Stimulated activated CD8-positive, alpha-beta memory T cell treated with anti-CD3 and anti-CD28 coated beads, Interleukin-4, amount 100 ng/mL, for 48 hours (primary cell): ENCODE measurements at places on chromosomes 1 and 21.

DNA sequence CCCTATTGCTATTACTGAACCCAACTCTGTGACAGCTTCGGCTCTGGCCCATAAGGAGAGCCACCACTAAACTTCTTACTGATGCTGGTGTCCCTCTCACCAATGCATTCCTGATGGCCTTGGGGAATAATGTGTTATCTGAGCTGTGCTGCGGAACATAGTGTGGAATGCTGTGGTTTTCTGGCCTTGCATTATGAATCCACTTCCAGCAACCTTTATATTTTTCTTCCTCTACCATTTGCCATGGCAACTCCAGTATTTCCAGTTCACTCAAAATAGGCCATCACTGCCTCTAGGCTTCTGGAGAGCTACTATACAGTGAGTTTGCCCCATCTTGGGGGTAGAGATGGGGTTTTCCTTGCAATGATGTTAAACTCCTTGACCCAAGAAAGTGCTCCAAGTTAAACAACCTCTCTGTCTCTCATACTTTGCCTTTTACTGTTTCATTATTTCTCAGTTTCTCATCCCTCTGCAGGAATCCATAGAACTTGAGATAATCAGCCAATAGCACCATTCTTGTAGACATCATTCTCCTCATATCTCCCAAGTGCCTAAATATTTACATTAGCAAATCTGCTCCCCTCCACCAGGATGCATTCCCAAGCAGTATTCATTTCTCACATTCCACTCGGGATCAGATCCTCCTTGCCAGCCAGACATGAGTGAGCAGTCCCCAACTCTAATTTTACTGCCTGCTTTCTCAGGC is 11.1 kb upstream of the RAVER2 start:
- DNase-seq = no peak

DNA sequence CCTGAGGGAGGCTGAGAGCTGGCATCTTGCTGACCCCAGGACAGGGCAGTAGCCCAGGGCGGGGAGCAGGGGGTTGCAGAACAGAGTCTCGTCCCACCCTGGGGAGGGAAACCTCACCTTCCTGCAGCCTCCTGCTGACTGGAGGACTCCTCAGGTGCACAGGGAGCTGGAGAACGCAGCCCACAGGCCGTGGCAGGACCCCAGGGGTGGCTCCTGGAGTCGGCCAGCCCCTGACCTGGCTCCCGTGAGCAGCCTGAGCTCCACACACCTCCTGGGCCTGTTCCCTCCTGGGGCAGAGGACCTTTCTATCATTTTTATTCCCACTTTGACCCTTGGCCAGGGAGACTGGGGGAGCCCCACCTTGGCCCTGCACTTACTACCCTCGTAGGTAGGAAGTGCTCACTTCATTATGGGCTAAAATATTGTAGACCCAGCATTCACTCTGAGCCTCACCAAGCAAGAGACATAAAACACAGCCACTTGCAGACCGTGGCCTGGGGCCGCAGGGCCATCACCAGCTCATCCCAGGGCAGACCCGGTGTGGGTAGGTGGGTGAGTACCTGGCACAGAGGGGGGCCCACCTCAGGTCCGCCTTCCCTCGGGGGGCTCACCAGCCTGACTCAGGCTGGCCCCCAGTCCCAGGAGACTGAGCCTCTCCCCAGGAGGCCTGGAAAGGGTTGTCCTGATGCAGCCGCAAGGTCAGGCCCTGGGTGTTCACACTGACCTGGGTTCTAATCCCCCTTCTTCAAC is 287.3 kb upstream of the VAMP3 start:
- no peak for DNase-seq

DNA sequence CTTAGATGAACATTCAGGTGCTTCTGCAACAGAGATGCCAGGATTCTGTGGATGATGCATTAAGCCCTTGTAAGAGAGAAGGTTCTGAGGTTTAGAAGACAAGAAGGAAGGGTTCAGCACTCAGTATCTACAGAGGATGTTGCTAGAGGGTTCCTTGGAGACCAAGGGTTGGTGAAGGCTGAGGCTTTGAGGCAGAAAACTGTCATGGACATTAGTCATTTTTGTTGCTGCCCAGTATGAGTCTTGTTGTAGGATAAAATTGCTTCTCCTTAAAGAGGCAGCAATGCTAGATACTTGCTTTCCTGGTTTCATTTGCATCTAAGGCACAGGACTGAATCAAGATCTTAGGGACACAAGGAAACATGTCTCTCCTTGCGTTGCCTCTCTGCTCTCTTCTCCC is 319.4 kb upstream of the NFIA start:
- DNase-seq = no peak

- no peak for DNase-seq
These were observed 25.6 kb downstream of the XCL2 start for GRCh38 chr1:168518201-168518689.

DNA sequence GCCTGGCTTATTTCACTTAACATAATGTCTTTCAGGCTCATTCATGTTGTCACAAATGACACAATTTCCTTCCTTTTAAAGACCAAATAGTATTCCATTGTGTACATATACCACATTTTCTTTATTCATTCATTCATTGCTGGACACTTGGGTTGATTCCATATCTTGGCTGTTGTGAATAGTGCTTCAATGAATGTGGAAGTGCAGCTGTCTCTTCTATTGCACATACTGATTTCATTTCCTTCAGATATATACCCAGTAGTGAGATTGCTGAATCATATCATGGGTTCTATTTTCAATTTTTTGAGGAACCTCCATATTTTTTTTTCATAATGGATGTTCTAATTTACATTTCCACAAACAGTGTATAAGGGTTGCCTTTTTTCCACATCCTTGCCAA is 38.6 kb upstream of the WLS start:
- no peak for DNase-seq

DNA sequence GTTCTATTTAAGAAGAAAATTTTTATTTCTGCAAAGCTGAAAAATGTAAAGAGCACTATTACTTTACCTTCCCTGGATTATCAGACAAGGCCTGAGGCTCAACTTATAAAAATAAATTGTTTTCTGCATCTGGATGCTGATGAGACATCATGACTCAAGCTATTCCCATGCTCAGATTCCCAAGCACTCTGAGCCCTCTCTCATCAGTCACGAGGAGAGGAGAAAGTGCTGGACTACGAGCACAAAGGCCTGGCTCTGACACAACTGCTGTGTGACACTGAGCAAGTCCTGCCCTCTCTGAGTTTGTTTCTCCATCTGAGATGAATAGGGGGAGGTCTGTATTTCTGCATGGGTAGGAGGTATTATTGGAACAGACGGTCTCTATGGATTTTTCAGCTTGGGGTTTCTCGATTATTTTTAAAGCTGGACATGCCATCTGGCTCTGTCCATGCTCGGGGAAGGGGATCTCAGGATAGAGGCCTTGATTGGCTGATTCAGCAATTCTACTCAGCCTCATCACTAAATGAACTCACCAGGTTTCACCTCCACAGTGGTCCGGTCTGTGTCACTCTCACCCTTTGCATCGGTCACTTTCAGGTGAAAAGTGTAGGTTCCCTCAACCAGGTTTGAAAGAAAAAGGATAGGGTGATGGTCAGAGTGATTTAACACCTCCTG is 107.7 kb downstream of the KIAA0319L start:
- no peak for DNase-seq

- no peak for DNase-seq
These were observed 47.0 kb downstream of the C1orf198 start for GRCh38 chr1:230821346-230821745.

- no peak for DNase-seq
These were observed 26.4 kb downstream of the KIF26B start for GRCh38 chr1:245181158-245181517.

- DNase-seq = no peak
These were observed 19.4 kb downstream of the ARMH1 start for GRCh38 chr1:44693900-44694299.

GRCh38 chr1:156080241-156080862 is 1.9 kb downstream of the MEX3A start:
- DNase-seq = no peak

DNA sequence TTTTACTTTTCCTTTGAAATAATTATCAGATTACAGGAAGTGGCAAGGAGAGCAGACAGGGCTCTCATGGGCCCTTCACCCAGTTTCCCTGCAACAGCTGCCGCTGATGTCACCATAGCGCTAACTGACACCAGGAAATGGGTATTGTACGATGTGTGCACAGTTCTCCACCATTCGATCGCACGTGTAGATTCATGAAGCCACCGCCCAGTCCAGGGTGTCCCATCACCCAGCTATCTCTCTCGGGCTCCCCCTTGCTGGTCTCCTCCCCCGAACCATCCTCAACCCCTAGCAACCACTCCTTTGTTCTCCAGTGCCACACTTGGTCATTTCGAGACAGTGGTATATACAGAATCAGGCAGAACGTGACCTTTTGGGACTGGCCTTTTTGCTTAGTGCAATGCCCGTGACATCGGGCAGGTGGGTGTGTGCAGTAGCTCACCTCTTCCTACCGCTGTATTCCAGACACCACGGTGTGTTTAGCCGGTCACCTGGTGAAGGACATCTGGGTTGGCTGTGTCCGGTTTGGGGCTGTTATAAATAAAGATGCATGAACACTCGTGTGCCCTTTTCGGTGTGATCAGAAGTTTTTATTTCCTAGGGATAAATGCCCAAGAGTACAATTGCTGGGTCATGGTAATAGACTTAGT is 118.4 kb downstream of the CRYAA start:
- DNase-seq = no peak

GRCh38 chr21:45618287-45618686 is 25.2 kb upstream of the PCBP3 start:
- DNase-seq = peak; percentile 19

DNA sequence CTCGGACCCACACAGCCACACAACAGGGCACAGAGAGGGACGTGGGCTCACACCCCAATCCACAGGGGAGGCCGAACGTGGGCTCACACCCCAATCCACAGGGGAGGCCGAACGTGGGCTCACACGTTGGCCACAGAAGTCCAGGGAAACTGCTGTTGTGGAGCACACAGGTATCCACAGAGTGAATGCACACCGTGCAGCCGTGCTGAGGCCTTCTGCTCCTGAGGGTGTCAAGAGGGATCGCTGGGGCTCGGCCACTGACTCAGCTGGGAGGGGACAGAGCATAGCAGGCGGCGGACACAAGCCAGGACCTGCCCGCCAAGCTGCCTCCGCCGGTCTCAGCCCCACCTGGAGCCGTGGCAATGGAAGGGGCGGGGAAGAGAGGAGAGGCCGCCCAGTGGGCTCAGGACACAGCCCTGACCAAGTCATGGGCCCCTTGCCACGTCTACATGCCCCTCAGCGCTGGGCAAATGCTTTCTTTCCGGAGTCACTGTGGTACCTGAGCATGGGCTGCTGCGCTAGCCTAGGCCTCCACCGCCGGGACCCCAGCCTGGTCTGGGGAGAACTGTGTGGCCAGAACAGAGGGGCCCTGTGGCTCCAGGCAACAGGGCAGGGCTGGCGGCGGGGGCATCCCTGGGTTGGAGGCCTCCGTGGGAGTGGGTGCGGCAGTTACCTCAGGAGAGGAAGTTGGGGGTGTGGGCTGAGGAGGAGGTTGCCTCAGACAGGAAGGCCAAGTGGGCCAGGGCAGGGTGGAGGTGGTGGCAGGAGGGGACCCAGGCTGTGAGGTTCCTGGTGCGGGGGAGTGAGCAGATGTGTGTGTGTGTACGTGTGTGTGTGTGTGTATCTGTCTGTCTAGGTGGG is 1.2 kb downstream of the SYTL1 start:
- DNase-seq = peak; percentile 70

GRCh38 chr1:245153081-245153551 is 1.7 kb upstream of the KIF26B start:
- peak; percentile 71 for DNase-seq

DNA sequence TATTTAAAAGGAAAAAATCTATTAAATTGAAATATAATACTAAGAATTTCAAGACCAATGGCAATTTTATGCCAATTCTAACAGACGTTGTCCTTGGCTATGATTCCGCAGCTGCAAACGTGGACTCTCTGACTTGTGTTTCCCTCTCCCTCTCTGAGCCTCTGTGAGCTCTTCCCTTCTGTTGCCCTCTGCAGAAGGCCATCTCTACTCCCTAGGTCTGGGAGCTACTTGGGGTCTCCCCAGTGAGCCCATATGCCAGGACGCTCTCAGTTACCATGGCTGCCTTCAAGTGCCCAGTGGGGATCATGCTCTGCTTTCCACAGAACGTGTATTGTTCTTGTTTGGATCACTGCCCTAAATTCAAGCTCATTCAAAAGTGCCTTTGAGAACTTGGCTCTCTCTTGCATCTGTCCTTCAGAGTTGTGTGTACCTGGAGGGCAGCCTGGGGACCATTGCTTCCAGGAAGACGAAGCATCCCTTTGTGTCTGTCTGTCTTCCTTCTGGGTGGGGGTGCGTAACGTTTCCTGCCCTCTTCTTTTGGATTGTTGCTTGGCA is 97.5 kb upstream of the TSPAN2 start:
- no peak for DNase-seq

DNA sequence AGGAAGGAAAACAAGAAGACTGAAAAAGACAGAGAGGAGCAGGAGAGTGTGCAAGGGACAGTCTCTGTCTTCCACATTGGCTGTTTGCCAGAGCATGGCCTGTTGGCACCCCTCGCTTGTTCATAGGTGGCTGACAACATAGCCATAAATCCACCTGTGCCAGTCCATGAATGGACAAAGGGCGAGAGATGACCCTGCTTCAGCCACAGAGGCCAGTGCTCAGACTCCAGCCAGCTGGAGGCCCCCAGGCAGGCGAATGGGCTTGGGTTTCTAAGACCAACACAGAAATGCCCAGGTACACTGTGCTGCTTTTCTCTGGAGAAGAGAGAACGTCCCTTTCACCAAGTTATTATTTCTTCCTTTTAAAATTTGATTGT is 60.6 kb downstream of the RIPK4 start:
- DNase-seq = no peak

- no peak for DNase-seq
These were observed 63.1 kb downstream of the LAMC2 start for GRCh38 chr1:183248989-183249691.

GRCh38 chr1:247456021-247456420 is 1.9 kb downstream of the OR2B11 start:
- DNase-seq = no peak

DNA sequence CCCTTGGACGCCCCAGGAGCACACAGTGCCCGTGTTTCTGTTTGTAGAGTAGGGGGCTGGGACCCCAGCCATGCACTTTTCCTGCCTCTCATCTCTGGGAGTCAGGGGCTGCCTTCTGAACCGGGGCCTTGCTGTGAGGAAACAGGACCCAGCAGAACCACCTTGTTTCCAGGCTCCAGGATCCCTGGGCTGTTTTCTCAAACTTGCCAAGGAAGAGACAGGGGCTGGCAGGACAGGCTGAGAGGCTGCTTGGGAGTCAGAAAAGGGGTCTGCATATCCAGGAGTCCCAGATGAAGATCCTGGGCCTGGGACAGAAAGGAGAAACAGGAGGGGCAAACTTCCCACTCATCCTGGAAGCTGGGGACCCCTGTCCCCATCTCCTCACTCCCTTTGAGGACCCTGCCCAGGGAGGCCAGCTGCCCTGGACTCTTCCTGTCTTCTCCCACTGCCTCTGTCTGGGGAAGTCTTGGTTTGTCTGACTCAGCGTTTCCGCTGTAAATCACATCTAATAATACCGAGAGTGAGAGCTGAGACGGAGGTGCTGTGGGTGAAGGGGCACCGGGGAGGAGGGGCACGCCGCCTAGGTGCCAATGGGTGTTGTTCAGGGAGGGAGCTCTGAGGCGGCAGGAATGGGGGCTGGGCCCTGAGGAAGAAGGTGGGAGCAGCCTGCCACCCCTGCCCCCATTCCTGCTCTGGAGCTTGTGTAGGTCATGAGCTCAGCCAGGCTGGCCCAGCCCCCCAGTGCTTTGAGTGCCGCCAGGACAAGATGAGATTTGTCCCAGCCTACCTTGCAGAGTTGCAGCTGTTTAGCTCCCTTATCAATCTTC is 16.7 kb downstream of the POU3F1 start:
- peak; percentile 86 for DNase-seq

- DNase-seq = no peak
These were observed 127.4 kb downstream of the PATJ start for GRCh38 chr1:61869691-61870109.
